ENCODE measurements at places on chromosomes 2 and 18.

DNA sequence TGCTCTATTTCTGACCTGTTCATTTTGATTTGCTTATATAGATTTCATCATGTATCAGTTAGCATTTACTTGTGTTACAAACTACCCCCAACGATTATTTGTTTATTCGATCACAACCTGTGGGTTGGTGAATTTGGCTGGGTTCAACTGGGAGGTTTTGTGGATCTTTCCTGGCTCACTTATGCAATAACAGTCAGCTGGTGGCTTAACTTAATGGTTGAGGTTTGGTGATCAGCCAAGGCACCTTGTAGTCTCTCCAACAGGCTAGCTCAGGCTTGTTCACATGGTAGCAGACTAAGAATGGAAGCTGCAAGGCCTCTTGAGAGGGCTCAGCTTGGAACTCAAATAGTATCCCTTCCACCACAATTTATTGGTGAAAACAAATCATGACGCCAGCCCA, 5.4 kb upstream of the PUM2 start:
- peak; percentile 71 for DNase-seq

DNA sequence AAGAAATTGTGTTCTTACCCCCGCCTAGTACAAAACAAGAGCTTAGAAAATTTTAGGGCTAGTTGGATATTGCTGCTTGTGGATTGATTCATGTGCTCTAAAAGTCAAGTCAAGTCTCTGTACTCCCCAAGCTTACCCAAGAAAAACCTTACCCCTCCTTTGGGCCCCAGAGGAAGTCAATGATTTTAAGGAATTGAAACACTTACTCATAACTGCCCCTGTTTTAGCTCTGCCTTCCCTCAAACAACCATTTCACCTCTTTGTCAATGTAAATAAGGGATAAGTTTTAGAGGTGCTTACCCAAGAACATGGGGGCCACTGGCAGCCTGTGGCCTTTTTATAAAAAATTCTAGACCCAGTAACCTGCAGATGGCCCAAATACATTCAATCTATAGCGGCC, 136.6 kb upstream of the RMP24 start:
- DNase-seq = no peak

DNA sequence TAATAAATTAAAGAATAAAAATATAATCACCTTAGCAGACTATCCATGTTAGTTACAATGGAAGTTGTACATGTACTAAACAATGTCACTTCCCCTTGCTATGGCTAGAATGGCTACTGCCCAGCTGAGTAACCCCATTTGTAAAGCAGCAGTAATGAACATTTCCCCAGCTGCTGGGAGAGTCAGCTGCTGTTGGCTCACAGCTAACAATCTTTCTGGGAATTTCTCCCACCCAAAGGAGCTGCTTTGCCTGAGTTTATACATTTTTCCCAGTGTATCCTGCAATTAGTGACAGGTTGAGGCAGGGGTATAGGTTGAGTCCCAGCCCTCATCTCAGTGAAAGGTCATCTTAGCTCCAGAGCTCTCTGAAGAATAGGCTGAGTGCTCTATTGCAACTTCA, 665.6 kb upstream of the KLHL29 start:
- no peak for DNase-seq

GRCh38 chr18:69408522-69408921, 7.8 kb downstream of the DOK6 start:
- no peak for DNase-seq

GRCh38 chr2:241417626-241418025, 61.5 kb downstream of the FARP2 start:
- no peak for DNase-seq

GRCh38 chr2:71922091-71922490, 225.6 kb downstream of the CYP26B1 start:
- DNase-seq = no peak

DNA sequence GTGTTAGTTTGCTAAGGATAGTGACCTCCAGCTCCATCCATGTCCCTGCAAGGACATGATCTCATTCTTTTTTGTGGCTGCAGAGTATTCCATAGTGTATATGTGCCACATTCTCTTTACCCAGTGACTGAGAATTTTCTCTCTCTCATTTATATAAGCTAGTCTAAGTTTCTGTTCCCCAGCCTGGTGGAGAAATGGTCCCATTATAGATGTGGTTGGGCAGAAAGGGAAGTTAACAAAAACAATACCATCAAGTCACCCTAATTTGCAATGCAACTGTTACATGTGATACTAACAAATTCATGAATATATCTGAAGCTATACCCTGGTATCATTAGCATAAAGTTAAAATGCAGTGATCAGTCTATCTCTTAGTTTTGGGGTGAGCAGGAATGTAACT, 54.0 kb downstream of the DNER start:
- DNase-seq = no peak

DNA sequence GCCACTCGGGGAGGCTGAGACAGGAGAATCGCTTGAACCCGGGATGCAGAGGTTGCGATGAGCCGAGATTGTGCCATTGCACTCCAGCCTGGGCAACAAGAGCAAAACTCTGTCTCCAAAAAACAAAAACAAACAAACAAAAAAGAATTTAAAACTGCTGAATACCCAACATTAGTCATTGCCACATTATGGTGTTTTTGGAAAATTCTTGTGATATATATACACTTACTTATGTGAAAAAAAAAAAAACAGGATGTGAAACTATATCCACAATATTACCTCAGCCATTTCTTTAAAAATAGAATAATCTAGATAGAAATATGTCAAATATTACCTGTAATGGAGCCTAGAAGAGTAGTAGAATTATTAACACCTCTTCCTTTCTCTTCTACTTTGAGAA, 288.3 kb upstream of the FN1 start:
- no peak for DNase-seq

DNA sequence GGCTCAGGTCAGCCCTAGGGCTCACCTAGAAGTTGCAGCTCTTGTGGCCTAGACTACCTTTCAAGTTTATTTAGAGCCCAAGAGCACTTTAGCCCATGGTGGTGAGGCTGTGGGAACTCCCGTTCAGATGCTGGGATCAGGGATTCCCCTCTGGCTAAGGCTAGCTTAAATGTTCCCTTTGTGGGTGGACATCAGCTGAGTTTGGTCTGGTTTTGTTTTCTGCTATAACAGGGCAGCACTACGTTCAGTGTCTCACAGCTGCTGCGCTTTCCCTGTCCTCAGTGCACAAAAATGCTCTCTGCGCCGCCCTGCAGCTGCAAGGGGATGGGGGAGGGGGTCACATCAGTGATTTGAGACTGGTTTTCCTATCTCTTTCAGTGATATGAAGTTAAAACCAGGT, 170.5 kb upstream of the KCNJ3 start:
- DNase-seq = no peak

DNA sequence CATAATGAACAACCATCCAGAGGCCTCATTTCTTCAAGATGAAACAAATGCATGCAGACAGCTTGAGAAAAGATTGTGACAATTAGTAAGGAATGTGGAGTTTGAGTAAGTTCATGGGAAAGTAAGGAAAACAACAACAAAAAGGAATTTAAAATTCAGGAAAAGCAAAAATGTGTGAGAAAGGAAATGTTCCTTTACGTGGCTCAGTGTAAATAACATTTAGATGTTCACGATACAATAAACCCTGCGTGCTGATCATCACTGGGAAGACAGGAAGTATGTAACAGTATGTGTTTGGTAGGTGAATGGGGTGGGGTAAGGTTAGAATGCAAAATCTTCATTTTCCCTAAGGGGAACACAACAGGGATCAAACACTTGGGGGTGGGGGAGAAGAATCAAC, 72.7 kb downstream of the TRIP12 start:
- no peak for DNase-seq

- no peak for DNase-seq
Measured at GRCh38 chr2:59502981-59503380, 1050.5 kb downstream of the BCL11A start.

DNA sequence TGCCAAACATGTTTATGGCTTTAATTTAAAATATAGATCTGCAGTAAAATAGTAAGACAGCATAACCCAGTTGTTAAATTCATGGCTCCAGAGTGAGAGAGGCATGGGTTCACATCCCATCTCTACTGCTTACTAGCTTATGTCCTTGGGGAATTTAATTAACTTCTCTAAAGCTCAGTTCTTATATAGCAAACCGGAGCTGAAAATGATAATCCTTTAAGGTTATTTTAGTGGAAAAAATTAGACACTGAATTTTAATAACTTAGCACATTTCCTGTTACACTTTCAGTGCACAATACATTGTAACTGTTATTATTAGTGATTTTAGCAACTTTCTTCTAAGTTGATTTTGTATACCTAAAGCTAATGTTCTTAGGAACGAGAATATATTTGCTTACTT, 14.8 kb downstream of the SCN9A start:
- no peak for DNase-seq

DNA sequence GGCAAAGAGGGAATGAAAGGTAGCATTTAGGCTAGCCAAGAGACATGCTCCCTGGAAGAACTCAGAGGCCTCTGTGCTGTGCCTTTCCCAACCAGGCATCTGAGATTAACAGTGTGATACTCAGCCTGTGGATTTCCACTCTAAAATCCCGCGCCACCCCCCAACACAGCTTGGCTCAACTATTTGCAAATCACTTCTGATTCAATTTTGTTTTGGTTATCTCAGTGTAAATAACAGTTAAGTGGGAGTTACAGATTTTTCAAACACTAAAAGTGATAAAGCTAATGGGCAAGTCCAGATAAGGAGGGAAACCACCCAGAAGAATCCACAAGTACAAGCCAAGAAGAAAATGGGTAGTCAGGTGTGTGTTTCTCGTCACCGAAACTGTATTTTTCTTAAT, 1.4 kb upstream of the NRP2 start:
- no peak for DNase-seq

- no peak for DNase-seq
Measured at GRCh38 chr18:48049757-48050156, 119.3 kb upstream of the SMAD2 start.

All from NCI-H226 (cell line).